ENCODE measurements at places on chromosomes 7 and 10.

DNA sequence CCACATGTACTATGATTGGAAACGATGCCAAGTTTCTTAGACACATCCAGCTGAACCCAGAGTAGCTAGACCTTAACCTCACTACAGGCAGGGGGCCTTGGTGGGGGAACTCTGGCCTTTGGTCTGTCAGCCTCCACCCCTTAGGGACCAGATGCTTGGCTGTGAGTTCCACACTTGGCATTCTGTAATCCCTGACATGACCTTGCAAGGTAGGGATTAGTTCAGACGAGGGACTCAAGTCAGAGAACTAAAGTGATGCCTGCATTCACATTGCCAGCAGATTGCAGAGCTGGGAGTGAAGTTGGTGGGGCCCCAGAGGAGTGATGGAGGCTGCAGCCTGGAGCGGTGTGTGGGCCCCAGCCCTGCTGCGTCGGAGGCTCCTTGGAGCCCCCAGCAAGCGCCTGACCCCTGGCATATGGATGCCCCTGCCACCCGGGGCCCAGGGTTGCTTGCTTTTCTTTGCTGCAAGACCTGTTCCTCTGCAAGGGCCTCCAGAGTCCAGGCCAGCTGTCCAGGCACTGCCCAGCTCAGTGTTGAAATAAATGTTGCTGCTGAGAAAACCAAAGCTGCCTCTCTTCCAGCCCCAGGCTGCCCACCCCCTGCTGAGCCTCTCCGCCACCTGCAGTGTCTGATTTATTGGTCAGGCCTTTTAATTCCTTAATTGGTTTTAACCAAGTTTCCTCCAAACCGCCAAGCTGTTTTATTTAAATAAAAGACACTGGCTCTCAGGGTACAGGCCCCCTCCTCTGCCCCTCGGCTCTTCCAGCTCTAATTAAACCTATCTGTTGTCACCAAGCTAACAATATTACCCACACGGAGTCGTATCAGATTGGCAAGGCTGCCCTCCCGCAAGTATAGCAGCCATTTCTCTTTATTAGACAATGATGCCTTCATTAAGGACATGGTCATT lies 4.7 kb downstream of the NPTX2 start:
- no peak for DNase-seq

DNA sequence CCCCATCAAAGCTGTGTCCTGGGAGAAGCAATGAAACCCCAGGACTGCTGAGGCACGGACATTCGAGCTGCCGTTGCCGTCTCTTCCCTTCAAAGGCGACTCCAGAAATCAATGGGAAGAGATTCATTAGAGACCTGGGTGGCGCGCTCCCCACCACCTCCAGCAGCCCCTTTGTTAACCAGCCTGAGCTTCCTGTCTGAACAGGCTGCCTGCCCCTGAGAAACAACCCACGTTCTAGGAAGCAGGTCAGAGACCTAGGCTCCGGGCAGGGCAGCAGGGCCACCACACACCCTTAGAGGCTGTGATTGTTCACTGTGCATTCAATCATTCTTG lies 110.9 kb upstream of the PPIF start:
- DNase-seq, result no peak

DNA sequence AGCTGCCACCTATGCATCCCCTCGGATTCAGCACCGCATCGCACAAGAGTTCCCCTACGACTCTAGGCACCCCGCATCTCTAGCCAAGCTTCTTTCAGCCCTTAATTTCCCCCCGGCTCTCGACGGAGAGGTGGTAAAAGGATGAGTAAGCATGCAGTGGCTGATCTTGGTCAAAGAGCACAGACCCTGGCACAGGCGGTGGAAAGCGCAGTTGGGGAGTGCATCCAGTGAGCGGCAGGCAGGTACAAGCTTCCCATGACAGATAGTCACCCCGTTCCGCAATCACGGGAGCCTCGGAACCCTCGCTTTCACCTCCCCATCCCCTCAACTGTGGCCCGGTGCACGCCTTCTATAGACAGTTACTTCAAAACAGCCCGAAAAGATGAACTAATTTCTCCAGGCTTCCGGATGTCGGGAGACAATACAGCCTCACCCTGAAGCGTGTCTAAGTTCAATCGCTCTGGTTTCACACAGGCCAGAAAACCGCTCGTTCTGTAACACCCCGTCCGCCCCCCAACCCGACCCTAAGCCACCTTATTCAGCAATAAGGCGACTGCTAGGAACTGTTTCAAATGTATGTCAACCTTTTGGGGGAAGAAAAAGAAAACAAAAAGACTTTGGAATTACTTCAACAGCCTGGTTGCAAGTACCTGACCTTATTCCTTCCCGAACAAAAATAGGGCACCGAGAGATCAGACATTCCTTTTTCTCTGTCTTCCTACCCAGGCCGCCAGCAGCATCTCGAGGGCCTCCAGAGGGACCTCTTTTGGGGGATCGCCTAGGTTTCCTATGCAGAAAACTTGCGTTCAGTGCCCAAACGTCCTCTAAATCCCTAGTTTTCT lies 1.4 kb downstream of the RHEB start:
- no peak for DNase-seq

- DNase-seq, result no peak
Measured at GRCh38 chr7:19709249-19709578, 377 bp upstream of the POLR1F start.

DNA sequence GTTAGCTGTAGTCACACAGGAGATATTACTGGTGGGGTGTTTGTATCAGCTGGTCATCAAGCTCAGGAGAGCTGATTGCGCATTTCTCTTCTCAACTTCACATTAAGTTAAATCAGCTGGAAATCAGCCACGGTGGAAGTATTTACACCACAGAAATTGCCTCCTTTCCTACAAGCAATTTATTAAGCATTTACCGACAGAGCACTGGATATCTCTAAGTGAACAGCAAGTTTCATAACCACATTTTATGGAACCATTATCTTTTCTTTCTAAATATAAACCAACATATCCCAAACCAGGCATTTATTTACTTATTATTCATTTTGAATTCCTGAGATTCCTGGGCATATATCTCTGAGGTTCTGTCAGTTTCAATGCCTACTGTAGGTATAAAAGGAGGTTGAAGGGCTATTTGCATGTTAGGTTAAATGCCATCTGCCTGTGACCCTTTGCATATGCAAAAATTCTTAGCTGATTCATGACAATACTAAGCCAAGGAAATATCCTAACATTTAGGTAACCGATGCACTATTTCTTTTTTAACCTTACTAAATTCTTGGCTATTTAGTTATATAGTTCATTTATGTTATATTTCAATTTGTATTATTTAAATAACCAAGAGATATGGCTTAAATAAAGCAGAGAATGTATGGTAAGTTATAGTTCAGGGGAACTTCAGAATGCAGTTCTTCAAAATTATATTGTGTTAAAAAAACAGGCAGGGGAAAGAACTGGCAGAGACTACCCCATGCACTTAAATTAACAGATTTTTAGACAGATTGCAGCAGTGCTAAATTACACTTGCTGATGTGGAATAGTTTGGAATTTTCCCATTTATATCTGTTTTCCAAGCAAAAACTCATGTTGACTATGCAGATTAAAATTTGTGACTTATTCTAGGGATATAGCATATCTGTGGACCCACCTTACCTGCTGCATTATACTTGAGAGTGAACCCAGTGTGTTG lies 56.8 kb downstream of the DYNC1I1 start:
- DNase-seq, result no peak

DNA sequence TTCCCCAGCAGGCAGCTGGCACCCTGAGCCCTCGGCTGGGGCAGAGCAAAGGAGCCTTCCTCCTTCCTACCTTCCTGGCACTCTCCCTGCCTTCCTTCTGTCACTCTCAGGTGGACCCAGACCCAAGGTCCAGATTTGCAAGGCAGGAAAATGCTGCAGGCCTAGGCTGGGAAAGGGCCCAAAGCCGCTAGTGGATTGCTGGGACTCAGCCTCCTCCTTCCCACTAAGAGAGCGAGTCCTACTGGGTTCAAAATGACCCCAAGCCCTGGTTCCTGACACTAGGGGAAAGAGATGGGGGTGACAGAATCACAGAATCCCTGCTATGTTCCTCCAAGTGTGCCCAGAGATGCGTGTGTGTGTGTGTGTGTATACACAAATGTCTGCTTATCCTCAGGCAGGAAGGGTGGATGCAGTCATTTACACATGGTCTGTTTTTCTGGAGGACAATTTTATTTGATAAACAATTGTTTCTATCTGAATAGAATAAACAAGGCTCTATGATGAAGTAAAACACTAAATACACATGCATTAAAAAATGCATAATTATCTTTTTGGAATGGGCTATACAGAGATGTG lies 1.3 kb upstream of the PLAU start:
- no peak for DNase-seq

- DNase-seq, result no peak
Measured at GRCh38 chr7:116798232-116798631, 64.2 kb upstream of the CAPZA2 start.

DNA sequence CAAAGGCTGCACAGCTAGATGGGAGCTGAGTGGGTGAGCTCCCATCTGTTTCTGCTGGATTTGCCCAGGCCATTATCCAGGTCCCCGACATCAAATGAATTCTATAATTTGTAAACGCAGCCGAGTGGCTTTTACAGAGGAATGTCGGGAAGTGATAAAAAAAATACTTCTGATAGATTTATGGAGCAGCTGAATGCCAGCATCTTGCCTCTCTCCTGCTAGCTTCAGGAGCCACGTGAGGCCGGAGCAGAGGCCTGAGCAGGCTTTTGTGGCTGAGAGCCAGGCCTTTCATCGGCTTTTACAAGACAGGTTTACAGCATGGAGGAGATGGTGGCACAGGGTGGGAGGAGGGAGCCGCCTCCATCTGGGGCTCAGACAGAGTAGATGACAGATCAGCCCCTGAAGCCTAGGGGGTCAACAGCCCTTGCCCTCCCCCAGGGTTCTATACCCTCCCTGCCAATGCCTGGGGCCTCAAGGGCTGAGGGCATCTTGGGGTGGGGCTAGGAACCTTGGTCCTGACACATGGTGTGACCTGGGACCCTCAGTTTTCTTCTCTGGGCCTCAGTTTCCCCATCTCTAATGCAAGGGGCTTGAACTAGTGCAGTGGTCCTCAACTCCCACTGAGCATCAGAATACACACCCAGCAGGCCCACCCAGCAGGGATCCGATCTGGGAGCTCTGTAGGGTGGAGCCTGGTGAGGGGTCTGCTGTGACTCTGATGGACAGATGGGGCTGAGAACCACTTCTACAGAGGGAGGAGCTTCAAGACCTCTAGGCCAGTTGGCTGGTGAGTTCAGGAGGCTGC lies 44.2 kb upstream of the PCBD1 start:
- DNase-seq, result no peak

GRCh38 chr7:76409537-76409936 lies at the start of gene SSC4D:
Gene SSC4D, minus strand, starts transcription at chr7:76409697. Its CDS starts 5,258 bp downstream, at chr7:76404439.
- peak; percentile 22 for DNase-seq

GRCh38 chr10:88763441-88763840 lies 3.6 kb downstream of the LIPN start:
- no peak for DNase-seq

DNA sequence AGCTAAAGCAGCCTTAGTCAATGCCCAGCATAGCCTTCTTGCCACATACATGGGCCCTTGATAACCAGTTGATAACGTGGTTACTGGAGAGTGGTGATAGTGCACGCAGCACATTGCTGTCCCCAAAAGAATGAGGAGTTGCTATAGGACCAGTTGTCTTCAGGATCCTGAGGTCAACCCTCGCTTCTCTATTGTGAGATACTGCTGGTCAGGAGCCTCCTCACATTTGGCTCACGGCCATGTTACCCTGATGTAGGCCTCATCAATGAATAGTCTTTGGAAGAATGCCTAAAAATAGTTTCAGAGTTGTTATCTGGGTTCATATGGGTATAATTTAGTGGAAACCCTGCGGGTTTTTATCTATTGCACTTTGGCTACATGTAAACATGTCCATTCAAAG lies 230.7 kb downstream of the VTI1A start:
- DNase-seq, result no peak

- DNase-seq, result no peak
Measured at GRCh38 chr10:118873738-118874105, 119.0 kb upstream of the CACUL1 start.

GRCh38 chr7:106986450-106986977 lies 58.0 kb upstream of the PRKAR2B start:
- no peak for DNase-seq

GRCh38 chr10:33822774-33823173 lies 488.3 kb upstream of the NRP1 start:
- DNase-seq, result no peak

- DNase-seq, result no peak
Measured at GRCh38 chr7:80719261-80719660, 80.8 kb downstream of the CD36 start.

- DNase-seq, result no peak
Measured at GRCh38 chr10:78185693-78186055, 152.0 kb downstream of the RPS24 start.

DNA sequence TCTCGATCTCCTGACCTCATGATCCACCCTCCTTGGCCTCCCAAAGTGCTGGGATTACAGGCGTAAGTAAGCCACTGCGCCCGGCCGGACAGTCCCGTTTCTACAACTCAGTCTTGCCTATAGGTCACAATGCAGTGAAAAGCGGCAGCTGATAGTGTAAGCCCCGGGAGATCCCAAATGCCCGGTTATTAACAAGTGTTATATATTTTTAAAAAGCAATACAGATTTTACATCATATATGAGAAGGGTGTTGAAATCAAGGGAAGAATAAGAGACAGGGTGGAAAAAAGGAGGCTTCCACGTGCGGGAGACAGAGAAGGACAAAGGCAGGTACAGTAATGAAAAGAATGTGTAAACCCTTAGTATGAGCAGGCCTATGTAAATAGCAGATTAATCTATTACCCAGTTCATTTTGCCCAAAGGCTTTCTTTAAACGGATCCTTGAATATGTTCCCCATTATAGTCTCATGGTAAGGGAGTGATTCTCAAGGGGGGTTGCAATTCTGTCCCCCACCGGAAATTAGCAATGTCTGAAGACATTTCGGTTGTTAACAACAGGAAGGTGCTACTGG lies 170.8 kb downstream of the PDE1C start:
- DNase-seq, result no peak

- no peak for DNase-seq
Measured at GRCh38 chr7:28613262-28613661, 200.9 kb downstream of the CREB5 start.

DNA sequence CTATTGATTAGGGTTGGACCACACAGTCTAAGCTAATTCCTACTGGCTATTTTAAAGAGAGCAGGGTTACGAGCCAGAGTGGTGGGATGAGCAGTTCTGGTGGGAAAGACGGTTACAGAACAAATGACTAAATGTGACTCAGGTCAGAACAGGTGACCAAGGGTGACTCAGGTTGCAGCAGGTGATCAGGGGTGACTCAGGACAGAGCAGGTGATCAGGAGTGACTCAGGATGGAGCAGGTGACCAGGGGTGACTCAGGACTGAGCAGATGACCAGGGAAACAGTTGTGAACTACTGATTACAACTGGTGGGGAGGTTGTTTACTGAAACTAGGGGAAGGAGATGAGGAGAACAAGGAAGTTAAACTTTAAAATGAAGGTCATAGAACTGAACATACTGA lies 366.3 kb downstream of the ABCA13 start:
- no peak for DNase-seq

Measured in NCI-H2029 (cell line).